ENCODE measurements at places on chromosomes 4 and X. TPM values are rescaled to one million over a fixed set of nuclear protein-coding genes. Genes with fewer than 3 reads are reported as not detected.

- DNase-seq: no peak
Measured at GRCh38 chrX:39830414-39830813, 267.3 kb downstream of the BCOR start.

GRCh38 chrX:105468741-105469140 is 248.2 kb upstream of the TEX13A start:
- DNase-seq: no peak

DNA sequence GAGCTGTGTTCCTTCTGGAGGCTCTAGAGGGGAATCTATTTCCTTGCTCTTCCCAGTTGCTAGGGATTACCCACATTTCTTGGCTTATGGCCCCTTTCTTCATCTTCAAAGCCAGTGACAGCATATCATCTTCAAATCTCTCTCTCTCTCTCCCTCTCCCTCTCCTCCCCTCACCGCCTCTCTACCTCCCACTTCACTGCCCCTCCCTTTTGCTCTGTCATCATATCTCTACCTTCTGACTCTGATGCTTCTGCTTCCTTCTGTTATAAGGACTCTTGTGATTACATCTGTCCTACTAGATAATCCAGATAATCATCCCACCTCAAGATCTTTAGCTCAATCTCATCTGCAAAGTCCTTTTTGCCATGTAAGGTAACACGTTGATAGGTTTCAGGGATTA is 93.1 kb upstream of the TEX13D start:
- DNase-seq: no peak

- DNase-seq: peak; percentile 27
Measured at GRCh38 chrX:129930941-129931410, 25.0 kb downstream of the UTP14A start.

GRCh38 chr4:81432825-81433224 is 38.9 kb downstream of the RASGEF1B start:
- DNase-seq: no peak

DNA sequence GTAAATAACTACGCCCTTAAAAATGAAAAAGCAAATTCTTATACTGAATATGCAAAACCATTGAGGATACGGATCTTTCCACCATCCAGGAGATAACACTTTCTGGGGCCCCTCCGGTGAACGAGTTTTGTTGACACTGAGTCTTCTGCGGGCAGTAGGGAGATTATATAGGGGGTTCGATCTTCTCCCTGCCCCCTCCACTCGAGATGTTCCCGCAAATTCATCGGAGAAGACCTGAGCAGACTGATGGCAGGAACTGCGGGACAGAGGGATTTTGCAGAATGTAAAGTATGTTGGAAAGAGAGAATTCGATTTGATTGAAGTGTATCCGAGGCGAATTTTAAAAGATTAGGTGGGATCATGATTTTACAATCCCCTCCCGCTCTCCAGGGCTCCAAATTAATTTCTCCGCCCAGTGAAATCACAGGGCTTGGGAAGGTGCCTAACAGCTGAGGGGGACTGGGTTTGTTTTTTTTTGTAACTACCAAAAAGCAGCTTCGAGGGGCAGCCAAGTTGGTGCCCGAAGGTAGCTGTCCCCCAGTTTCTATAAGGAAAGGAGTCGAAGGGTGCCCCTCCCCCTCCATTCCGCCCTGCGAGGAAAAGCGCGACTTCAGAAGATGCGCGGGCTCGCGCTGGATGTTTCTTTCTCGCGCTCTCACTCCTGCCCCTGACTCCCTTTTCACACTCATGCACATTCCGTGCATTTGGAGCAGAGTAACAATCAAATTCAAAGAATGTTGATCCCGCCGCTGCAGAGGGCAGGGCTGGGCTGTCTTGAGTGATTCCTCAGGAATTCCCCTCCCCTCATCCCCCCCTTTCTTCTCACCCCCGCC is 1.2 kb downstream of the TMEM255A start:
- DNase-seq: peak; percentile 25

DNA sequence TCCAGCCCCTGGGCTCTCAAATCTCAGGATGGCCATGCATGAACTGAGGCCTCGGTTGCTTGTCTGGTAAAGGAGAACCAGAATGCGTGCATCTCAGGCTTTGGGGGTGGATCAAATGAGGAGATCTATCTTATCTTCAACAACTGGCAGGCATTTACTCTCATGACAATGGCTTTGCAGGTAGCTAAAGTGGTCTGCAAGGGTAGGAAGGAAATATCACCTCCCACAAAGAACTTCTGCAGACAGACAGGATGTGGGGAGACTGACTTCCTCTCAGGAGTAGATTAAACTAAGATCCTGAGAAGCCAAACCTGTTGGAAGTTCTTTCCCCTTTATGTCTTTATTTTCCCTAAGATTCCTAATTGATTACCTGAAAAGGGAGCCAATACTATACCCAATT is 7.8 kb downstream of the LDB2 start:
- DNase-seq: no peak

GRCh38 chr4:2871466-2871865 is 27.8 kb downstream of the ADD1 start:
- no peak for DNase-seq

DNA sequence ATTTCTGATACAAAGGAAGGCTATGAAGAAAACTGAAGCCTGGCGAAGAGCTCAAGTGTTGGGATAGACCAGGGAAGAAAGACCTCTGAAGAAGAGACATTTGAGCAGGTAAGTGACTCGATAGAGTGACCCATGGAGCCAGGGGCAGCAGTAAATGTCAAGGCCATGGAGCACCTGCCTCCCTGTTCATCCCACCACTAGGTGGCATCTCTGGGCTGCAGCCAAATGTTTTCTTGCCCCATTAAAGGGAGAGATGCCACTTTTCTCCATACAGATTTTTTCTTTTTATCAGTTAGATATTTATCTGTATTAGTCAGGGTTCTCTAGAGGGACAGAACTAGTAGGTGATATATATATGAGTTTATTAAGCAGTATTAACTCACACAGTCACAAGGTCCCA is 4.9 kb upstream of the ZNF81 start:
- peak; percentile 65 for DNase-seq

DNA sequence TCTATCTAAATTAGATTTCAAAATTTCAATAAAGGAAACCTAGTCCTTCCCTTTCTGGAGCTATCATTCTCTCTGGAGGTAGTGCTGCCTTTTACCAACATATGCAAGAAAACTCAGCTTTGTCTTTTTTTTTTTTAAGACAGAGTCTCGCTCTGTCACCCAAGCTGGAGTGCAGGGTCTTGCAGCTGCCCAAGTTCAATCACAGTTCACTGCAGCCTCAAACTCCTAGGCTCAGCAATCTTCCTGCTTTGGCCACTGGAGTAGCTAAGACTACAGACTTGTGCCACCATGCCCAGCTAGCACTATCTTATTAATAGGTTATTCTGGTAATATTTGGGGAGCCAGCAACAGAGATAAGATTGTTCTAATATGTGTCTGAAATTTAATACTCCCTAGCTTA is 12.3 kb downstream of the AASDH start:
- no peak for DNase-seq

DNA sequence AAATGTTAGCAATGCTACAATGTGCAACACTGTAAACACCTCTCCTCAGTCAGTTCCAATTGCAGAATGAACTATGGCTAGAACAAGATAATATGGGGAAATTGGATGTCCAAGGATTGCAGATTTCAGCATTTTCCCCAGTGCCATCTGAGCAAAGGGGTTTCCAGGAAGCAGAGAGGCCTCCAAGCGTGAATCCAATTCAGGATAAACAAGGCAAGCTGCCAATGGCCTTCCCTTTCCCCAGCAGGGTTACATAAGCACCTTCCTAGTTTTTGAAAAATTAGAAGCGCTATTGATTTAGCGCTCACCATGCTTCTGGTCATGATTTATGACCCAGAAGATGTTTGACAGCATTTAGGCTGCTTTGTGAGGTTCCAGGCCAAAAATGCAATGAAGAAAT is 223.0 kb upstream of the GATB start:
- no peak for DNase-seq

DNA sequence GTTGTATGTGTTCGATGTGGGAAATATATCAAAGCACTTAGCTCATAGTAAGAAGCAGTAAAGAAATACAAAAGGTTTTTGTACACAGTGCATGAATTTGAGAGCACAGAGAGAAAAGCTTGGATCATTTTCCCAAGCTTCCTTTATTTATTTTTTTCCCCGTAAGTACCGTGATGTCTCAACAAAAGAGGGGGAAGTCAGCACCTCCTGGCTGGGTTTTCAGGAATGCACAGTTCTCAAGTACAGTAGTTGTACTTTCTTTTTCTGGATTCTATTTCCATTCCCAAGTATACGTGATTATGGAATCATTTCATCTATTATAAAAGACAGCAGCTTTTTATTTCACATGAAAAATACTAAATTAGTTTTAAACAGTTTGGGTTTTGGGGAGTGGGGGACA is 171.5 kb upstream of the EDNRA start:
- no peak for DNase-seq

Gene GPR78
- not detected for total RNA-seq

Gene CSAG2
- total RNA-seq: not detected

Gene MAGEA4
- not detected for total RNA-seq

Gene GABRQ
- 0.03 TPM for total RNA-seq

Gene RBM41
- total RNA-seq: 21.9 TPM

Gene KIAA0232
- total RNA-seq: 20.8 TPM

Gene REPS2
- total RNA-seq: 22.7 TPM
